ENCODE measurements at places on chromosomes 11 and 22.
A peak's percentile ranks its signal among the peaks of the same experiment; 100 is the strongest.

GRCh38 chr11:58609723-58610122 lies 12.7 kb upstream of the CNTF start:
- no peak for DNase-seq

GRCh38 chr11:45247433-45247832 lies 38.7 kb downstream of the SYT13 start:
- DNase-seq, result no peak

DNA sequence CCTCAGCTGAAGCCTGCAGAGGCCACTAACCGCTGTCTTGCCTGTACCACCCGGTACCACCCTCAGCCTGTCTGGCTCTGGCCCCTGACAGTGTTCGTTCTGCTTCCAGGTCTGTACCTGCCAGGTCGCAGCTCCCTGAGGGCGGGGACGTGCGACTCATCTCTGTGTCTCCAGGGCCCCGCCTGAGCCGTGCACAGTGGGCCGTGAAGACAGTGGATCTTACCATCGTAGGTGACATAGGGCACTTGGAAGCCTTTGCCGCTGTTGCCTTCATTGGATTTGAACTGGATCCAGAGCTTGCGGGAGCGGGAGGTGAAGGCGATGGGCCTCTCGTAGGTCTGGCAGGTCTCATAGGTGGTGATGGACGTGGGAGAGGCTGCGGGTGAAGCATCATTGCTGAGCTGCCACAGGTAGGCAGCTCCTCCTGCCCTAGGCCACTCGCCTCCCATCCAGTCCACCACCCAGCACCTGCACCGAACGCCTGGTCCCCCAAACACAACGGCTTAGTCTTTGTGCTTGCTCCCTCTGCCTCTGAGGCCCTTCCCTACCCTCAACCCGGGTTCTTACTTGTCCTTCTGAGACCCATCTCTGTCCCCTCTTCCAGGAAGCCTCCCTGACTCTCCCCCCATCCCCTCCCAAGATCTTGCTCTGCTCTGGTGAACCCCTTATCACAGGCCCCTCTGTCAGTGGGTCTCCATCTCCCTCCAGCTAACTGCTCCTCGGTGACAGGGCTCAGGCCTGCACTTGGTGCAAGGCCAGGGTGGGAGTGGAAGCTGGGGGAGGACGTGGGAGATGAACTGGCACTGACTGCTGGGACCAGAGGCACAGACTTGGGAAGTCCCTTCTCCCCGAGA lies 21.1 kb upstream of the TTLL12 start:
- no peak for DNase-seq

GRCh38 chr11:102384419-102385079 lies 37.5 kb downstream of the BIRC2 start:
- DNase-seq, result no peak

- DNase-seq, result no peak
These were observed 7.2 kb downstream of the APLP2 start for GRCh38 chr11:130076778-130077481.

DNA sequence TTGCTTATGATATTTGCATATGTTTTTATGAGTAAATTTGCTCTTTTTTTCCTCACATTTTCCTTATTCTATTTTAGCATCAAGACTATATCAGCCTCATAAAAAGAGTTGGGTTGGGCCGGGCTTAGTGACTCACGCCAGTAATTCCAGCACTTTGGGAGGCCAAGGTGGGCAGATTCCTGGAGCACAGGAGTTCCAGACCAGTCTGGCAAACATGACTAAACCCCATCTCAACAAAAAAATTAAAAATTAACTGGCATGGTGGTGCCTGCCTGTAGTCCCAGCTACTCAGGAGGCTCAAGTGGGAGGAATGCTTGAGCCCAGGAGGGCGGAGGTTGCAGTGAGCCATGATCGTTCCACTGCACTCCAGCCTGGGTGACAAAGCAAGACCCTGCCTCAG lies 148.8 kb upstream of the ANO5 start:
- no peak for DNase-seq

DNA sequence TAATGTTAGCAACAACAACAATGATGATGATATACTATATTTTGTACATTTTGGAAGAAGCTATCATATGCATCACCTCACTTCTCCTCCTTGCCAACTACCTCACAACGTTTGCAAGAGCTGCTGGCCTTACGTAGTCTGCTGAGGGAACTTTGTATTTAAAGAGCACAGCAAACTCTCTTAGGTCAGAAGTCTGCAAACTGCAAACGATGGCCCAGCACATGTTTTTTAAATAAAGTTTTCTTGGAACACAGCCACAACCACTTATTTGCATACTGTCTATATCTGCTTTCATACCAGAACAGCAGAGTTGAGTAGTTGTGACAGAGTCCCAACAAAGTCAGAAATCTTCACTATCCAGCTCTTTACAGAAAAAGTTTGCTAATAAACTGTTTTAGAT lies 261.7 kb downstream of the TENM4 start:
- DNase-seq, result no peak

DNA sequence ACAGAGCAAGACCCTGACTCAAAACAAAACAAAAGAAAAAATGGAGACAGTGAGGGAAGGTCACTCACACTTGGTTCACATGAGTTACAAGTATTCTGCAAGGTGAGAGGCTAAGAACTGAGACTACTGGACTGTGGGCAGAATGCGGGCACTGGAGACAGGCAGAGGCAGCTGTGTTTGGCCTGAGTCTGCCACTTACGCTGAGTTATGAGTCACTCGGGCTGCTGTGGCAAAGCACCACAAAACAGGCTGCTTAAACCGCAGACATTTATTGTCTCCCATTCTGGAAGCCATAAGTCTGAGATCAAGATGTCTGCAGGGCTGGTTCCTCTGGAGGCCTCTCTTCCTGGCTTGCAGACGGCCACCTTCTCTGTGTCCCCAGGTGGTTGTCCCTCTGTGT lies 122.8 kb downstream of the SHANK2 start:
- DNase-seq, result no peak

- no peak for DNase-seq
These were observed 3.3 kb upstream of the GCAT start for GRCh38 chr22:37804352-37804880.

GRCh38 chr22:19187716-19188563 lies 9.4 kb upstream of the SLC25A1 start:
- DNase-seq, result no peak

GRCh38 chr22:39470451-39471291 lies 13.9 kb downstream of the MGAT3 start:
- DNase-seq, result no peak

DNA sequence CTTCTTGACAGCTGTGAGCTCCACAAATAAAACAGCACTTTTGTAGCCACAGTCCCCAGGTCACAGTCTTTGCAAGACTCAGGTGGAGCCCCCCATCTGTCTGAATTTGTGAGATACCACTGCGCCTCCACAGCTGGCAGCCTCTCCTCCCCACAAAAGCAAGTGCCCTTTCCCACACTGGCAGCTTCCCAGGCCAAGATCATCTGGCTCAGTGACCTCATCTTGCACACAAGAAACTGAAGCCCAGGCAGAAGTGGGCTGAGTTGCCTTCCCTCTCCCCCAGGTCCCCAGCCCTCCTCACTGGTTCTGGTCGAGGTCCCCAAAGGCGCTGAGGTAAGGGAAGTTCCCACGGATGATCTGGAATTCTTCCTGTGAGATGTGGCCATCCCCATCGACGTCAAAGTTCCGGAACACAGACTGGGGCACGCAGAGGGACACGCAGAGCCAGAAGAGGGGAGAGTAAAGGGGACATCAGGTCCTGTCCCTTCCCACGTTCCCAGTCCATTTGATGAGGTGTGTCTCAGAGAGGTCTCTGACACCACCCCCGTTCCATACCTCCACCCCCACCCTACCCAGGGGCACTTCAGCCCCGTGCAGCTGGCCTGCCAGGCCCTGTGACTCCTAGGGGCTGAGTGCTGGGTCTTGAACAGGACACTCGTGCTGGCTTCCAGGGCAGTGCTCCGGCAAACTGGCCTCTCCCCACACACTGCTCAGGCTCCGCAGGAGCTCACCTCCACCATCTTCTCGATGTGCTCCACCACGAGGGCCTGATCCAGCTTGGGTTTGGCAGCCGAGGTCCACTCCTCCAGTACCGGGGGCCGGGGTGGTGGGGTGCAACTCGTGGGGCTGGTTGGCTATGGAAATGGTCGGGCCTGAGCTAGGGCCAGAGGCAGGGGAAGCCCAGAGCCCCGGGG lies 8.9 kb downstream of the RASGRP2 start:
- DNase-seq, result no peak

- no peak for DNase-seq
These were observed 26.3 kb downstream of the TRMU start for GRCh38 chr22:46361826-46362202.

DNA sequence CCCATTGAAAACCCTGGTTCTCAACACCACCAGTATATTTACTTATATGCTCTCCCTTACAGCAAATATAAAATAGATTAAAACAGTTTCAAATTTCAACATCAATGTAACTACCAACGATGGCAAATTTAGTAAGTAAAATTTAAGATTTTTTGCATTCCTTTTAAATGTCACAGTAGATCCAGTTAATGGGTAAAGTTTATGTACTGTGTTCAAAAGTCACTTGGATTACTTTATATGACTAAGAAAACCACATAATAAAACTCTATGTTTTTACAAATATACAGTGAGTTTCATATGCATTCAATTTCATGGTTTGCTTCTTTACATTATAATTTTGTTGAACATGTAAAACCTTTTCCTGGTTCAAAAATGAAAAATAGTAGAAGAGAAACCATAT lies 364.6 kb downstream of the AASDHPPT start:
- DNase-seq, result no peak

GRCh38 chr11:117930668-117931330 lies 1.6 kb upstream of the TMPRSS13 start:
- DNase-seq, result no peak

GRCh38 chr11:87020764-87021365 lies 16.9 kb upstream of the TMEM135 start:
- DNase-seq, result no peak

GRCh38 chr11:73184953-73185671 lies 33.0 kb upstream of the P2RY2 start:
- DNase-seq, result peak; percentile 30

- DNase-seq, result no peak
These were observed 9.4 kb downstream of the SIDT2 start for GRCh38 chr11:117187799-117188481.
